Lower lobe of right lung (tissue), 2 donors: ENCODE measurements at places on chromosomes 4 and X.
A peak's percentile ranks its signal among the peaks of the same experiment; 100 is the strongest.

- peaks cover 35% of the 10 kb centered on the region for H3K4me1 ChIP-seq
- H3K4me3 ChIP-seq: peak overlapping the region; percentile 70
- no peak overlapping the region for H3K27ac ChIP-seq
- H3K36me3 ChIP-seq: no peaks in the 10 kb centered on the region
These were observed 739 bp upstream of the MSX1 start for GRCh38 chr4:4858527-4859324.

DNA sequence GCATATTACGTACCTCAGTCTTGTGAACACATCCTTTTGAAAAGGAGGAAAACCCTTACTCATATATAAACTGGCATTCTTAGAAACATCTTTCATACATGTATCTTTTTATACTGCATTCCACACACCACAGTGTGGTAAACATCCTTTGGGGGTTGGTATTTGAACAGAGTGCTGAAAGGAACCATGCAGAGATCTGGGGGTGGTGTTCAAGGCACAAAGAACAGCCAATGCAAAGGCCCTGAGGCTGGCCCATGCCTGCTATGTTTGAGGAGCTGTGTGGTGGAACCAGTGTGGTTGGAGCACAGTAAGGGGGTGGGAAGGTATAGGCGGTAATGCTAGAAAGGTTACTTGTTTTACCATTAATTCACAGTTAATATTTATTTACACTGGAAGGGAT, 2.0 kb downstream of the ELK1 start:
- no peak overlapping the region for H3K27ac ChIP-seq
- no peak for DNase-seq
- peaks cover 13% of the 10 kb centered on the region for H3K36me3 ChIP-seq
- H3K4me1 ChIP-seq: peaks cover 14% of the 10 kb centered on the region
- no peak overlapping the region for H3K4me3 ChIP-seq

DNA sequence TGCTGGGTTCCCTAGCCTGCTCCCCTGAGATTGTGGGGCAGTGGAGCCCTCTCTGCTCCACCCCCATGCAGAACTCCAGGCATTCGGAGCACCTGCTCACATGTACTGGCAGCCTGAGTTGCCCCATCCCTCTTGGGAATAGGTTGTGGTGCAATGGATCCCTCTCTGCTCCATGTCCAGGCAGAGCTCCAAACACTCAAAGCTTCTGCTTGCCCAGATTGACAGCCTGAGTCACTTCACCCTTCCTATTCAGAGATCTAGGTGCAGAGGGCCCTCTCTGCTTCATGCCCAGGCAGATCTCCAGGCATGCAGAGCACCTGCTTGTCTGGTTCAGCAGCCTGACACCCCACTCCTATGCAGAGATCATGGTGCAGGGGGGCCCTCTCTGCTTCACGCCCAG, 18.6 kb upstream of the TEX13B start:
- H3K27ac ChIP-seq: no peak overlapping the region
- H3K4me3 ChIP-seq: no peak overlapping the region

DNA sequence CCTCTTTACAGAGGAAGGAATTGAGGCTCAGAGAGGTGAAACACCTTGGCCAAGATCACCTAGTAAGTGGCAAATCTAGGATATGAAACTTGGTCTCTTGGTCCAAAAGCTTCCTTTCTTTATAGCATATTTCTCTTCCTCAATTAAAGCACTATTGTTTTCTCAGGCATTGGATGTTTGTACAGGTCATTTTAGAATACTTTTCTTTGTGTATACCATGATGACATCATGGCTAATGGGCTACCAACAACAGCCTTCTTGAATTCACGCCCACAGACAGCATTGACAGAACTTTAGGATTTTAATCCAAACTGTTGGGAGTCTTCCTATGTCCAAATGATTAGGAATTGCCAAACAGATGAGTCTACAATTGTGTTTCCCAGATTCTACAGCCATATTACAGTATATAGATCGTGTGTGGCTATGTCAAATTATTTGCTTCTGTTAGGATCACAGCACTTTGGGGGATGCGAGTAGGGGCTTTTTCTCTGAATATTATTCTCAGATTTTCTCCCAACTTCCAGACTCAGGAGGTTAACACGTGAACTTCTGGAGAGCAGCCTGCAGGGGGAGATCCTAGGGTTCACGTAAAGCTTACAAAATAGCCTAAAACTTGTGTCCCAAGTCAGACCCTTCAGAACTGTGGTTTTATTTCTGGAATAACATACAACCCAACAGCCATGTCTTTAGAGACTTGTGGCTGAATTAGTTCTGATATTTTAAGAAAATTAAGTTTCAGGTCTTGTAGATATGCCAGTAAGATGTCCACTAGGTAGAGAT, 191.8 kb downstream of the SHROOM3 start:
- no peak for DNase-seq
- no peaks in the 10 kb centered on the region for H3K27me3 ChIP-seq
- H3K27ac ChIP-seq: peak overlapping the region; percentile 12
- peaks cover 27% of the 10 kb centered on the region for H3K4me1 ChIP-seq

DNA sequence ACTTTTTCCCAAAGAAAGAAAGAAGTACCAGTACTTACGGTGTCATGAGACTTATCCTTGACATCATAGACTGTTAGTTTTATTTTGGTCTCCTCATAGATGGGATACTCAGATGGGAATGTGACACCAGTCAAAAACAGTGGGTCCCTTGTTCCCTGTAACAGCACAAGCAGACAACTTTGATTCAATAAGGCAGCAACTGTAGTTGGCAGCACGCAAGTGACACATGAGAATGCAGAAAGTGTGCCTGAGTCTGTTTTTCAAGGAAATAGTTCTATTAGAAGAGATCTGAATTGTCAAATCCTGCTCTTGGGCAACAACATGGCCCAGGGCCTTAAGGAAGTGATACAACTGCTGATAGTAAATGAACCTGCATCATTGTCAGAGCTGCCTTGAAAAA, 443.2 kb downstream of the INPP4B start:
- H3K27ac ChIP-seq: peak overlapping the region; percentile 25
- H3K4me1 ChIP-seq: peaks cover 19% of the 10 kb centered on the region
- H3K27me3 ChIP-seq: no peaks in the 10 kb centered on the region
- no peak for DNase-seq
- no peaks in the 10 kb centered on the region for H3K36me3 ChIP-seq
- H3K4me3 ChIP-seq: peak overlapping the region; percentile 27

DNA sequence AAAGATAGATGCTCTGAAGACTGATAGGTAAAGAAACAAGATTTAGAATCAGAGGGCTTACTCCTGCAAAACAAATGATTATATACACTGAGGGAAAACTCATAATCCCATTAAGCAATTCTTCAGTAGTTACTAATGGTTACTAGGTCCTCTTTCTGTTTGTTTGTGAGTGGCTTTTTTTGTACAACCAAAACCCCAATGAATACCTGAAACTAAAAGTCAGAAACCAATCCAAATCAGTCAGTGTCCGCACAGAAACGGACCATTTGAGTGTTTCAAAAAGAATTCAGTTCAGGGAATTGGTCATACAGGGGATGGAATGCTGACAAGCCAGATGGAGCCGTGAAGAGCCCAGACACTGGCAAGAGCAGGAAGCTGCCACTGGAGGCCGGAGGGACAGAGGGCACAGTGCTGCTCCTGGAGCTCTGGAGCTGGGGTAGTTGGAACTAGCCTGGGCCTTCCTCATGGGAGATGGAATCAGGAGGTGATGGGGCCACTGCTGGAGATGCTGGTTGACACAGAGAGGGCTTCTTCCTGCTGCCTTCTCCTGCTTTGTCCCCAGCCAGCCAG, 31.9 kb downstream of the SETD7 start:
- no peak overlapping the region for H3K4me3 ChIP-seq
- H3K27me3 ChIP-seq: no peaks in the 10 kb centered on the region
- peaks cover 97% of the 10 kb centered on the region for H3K36me3 ChIP-seq
- no peak for DNase-seq
- H3K4me1 ChIP-seq: peaks cover 8% of the 10 kb centered on the region
- H3K27ac ChIP-seq: no peak overlapping the region
